B cell (primary cell): ENCODE measurements at places on chromosomes 7 and 10. TPM values are rescaled to one million over a fixed set of nuclear protein-coding genes. Genes with fewer than 3 reads are reported as not detected.
A peak's percentile ranks its signal among the peaks of the same experiment; 100 is the strongest.

Gene AEBP1
- 36.7 and 41.0 TPM in 2 replicates for total RNA-seq

Gene SDHAF3
- total RNA-seq = 18.5 and 20.2 TPM in 2 replicates

Gene LRRC4
- total RNA-seq = 1.2 and 1.5 TPM in 2 replicates

Gene ATRNL1
- 1.7 and 2.2 TPM in 2 replicates for total RNA-seq

Gene MSANTD7
- total RNA-seq = 12.9 and 15.2 TPM in 2 replicates

Gene MCM10
- total RNA-seq = 0.15 and 0.42 TPM in 2 replicates

Gene GPNMB
- 1.9 and 2.6 TPM in 2 replicates for total RNA-seq

GRCh38 chr7:816751-817671 lies 15.3 kb upstream of the SUN1 start:
- DNase-seq = peak; percentile 51
- H3K4me3 ChIP-seq = peak overlapping the region; percentile 3
- no peaks in the 10 kb centered on the region for H3K36me3 ChIP-seq
- H3K27ac ChIP-seq = peak overlapping the region; percentile 73
- no peaks in the 10 kb centered on the region for H3K27me3 ChIP-seq
- peaks cover 29% of the 10 kb centered on the region for H3K4me1 ChIP-seq

DNA sequence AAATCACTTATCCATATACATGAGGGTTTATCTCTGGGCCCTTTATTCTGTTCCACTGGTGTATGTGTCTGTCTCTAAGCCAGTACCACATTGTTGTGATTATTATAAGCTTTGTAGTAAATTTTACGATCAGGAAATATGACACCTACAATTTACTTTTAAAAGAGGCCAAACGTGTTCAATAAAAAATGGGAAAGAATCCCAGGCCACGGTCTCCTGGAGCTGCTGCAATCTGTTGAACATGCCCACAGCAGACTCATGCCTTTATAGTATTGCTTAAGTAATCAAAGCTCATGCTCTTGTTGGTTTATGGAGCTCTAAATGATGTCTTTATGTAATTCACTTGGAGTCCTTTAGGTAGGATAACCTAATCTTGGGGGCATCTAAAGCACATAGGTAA lies 273.0 kb downstream of the ZMYND11 start:
- H3K36me3 ChIP-seq = no peaks in the 10 kb centered on the region
- DNase-seq = no peak
- H3K27me3 ChIP-seq = no peaks in the 10 kb centered on the region
- H3K4me3 ChIP-seq = no peak overlapping the region
- no peaks in the 10 kb centered on the region for H3K4me1 ChIP-seq

GRCh38 chr10:102261842-102262241 lies 16.5 kb downstream of the GBF1 start:
- no peaks in the 10 kb centered on the region for H3K4me1 ChIP-seq
- DNase-seq = no peak
- H3K27me3 ChIP-seq = no peaks in the 10 kb centered on the region
- H3K27ac ChIP-seq = no peak overlapping the region
- no peak overlapping the region for H3K4me3 ChIP-seq

DNA sequence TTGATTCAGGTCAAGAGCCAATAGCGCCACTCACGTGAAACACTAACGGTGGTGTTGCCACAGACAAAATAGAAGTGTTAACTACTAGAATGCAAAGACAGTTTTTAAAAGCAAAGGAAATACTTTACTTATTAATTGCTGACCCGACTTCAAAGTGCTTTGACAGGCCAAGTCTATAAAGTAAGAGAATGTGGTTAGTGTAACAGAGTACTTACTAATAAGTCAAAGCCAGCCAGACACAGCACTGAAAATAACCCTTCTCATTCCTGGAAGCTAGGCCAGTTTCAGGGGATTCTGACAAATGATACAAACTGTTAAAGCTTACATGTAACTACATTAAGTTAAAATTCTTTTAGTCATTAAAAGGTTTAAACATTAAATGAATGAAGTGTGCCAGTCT lies 50.3 kb downstream of the ENO4 start:
- no peak overlapping the region for H3K4me3 ChIP-seq
- H3K36me3 ChIP-seq = no peaks in the 10 kb centered on the region
- DNase-seq = no peak

DNA sequence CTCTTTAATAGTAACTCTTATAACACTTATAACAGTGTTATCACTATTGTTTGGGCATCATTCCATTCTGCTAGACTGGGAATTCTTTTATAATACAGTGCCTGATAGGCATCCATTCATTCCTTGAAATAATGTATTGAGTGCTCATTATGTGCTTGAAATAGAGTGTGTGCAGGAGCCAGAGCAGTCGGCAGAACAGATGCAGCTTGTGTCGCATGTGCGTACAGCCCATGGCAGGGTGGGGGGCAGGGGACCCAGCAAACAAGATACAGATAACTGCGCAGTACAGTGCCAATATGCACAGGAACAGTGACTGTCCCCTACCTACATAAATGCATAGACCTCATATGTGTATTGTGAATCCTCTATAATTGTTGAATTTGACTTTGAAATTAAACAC lies 99.3 kb downstream of the KAT6B start:
- H3K27me3 ChIP-seq = no peaks in the 10 kb centered on the region
- H3K27ac ChIP-seq = no peak overlapping the region
- H3K4me3 ChIP-seq = no peak overlapping the region
- no peaks in the 10 kb centered on the region for H3K4me1 ChIP-seq

DNA sequence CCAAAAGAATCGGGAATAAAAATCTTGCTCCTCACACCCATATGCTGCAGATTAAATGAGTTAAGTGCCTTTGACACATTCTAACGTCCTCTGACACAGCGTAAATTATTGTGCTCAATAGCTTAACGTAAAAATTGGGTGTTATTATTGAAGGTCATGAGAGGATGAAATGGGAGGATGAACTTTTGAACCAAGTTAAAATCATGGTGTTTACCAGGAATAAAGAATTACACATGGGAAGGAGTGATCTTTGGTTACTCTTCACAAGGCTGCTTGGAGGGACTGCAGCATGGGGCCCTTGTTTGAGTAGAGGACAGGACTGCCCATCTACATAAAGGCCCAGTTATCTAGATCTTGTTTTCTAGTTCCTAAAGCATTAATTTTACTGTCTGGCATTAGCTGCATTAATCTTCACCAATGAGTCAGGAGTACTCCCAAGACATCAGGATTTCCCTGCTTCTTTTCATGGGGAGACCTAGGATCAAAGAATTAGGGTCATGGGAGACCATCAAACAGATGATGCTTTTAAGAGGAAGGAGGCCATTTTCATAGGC lies 84.9 kb upstream of the PRR15 start:
- no peak for DNase-seq
- H3K27me3 ChIP-seq = no peaks in the 10 kb centered on the region
- no peaks in the 10 kb centered on the region for H3K36me3 ChIP-seq
- H3K4me3 ChIP-seq = no peak overlapping the region

DNA sequence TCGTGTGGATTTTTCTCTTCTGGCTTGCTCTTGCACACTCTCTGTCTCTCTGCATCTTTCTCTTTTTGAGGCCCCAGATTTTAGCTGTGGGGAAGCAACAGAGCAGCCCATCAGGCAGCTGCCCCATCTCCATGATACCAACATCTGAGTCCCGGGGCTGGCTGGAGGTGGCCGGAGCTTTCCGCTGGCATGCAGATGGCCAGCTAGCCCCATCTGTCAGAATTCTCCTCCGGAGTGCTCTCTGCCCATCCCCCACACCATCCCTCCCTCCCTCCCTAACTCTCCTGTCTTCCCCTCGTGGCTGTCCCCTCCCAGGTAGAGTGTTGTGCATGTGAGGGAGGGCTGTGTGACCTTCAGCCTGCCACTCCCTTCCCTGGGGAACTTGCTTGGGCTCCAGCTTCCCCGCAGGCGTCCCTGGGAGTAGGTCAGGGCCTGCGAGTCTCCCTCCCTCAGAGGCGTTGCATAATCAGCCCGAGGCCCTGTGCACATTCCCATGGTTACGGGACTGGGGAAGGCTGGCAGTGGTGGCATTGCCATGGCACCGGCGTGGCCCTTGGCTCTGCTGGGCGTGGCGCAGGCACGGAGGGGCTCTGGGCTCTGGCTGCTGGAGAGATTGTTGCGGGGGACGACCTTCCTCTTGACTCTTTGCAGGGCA lies 24.7 kb downstream of the GHRHR start:
- no peak overlapping the region for H3K27ac ChIP-seq
- peaks cover 3% of the 10 kb centered on the region for H3K27me3 ChIP-seq
- no peak for DNase-seq
- no peaks in the 10 kb centered on the region for H3K4me1 ChIP-seq
- no peak overlapping the region for H3K4me3 ChIP-seq
